Amniotic stem cell (primary cell): ENCODE measurements at places on chromosomes 5 and 9.

DNA sequence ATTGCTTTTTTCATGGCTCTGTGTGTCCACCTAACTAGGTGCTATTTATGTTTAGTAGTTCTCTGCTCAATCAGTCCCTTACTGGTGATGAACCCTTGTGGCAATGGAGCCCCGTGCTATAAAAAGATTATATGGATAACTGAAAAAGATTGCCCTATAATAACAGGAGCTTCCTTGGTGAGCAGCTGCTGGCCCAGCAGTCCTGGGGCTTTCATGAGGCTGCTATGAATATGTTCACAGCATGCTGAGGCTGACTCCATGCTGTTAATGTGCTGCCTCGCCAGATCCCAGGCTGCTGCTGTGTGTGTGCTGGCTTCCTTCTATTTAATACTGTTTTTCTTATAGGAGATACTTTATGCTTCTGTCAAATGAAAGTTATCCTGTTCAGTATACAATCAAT is 357.5 kb downstream of the TAF11L14 start:
- no peak for DNase-seq

GRCh38 chr5:33400675-33401074 is 40.1 kb upstream of the TARS1 start:
- no peak for DNase-seq

GRCh38 chr5:95759005-95759404 is 27.9 kb downstream of the RHOBTB3 start:
- DNase-seq: no peak

GRCh38 chr9:108549184-108549583 is 306.6 kb downstream of the ACTL7B start:
- no peak for DNase-seq

GRCh38 chr9:30622561-30622960 is 1761.9 kb upstream of the ACO1 start:
- DNase-seq: no peak

GRCh38 chr9:3285365-3286161 is 240.2 kb downstream of the RFX3 start:
- DNase-seq: no peak

GRCh38 chr9:122016309-122016708 is 76.8 kb downstream of the TTLL11 start:
- DNase-seq: no peak

DNA sequence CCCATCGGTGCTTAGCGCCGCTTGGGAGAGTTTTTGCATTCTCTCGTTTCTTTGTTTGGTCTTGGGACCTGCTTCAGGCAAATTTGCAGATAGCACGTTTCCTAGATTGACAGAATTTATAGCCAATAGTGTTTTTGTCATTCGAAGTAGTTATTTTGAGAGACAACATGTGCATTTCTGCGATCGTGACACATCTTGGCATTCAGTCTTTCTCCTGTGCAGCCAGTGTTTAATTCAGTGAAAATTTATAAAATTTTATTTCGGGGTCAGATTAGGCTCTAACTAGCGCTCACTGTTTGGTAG is 830 bp downstream of the PRRC1 start:
- no peak for DNase-seq

GRCh38 chr9:126554292-126554691 is 59.4 kb upstream of the LMX1B start:
- DNase-seq: no peak

- no peak for DNase-seq
These were observed 97.9 kb downstream of the NLN start for GRCh38 chr5:65819905-65820240.

GRCh38 chr5:159439002-159439401 is 108.7 kb upstream of the IL12B start:
- DNase-seq: no peak

- no peak for DNase-seq
These were observed 13.0 kb upstream of the ABLIM3 start for GRCh38 chr5:149128023-149128875.

GRCh38 chr9:106758911-106759310 is 104.1 kb upstream of the ZNF462 start:
- DNase-seq: no peak

DNA sequence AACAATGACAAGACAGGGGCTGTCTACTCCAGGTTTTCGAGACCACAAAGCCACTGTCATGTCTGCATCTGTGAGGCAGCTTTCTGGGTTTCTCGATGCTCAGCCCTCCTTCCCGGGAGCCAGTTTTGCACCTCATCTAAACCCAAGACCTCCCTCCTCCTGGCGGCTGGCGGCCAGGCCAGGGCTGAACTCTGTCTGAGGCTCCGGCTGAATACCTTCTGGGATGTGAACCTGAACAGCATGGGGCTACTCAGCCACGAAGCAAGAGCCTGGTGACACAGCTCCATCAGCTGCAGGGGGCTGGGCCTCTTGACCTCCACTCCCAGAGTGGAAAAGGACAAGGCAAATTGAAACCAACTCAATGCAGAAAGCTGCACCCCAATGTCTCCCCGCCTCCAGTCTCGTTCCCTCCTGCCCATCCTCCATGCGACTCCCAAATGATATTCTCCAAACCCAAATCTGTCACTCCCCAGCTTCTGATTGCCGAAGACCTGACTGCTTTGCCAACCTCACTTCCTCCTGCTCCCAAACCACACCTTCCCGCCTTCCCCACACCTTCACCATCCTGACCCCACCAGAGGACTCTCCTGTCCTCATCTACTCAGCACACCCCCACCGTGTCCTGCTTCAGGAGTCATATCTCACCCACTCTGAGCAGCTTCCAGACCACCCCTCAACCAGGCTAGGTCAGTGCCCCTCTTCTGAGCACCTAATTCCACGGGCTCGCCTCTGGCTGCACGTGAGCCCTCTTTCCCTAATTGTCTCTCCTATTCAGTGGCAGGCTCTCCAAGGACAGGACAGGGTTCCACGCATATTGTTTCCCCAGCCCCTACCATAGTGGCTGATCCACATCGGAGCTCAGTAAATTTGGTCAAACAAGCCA is 4.5 kb downstream of the ANKS6 start:
- DNase-seq: no peak

DNA sequence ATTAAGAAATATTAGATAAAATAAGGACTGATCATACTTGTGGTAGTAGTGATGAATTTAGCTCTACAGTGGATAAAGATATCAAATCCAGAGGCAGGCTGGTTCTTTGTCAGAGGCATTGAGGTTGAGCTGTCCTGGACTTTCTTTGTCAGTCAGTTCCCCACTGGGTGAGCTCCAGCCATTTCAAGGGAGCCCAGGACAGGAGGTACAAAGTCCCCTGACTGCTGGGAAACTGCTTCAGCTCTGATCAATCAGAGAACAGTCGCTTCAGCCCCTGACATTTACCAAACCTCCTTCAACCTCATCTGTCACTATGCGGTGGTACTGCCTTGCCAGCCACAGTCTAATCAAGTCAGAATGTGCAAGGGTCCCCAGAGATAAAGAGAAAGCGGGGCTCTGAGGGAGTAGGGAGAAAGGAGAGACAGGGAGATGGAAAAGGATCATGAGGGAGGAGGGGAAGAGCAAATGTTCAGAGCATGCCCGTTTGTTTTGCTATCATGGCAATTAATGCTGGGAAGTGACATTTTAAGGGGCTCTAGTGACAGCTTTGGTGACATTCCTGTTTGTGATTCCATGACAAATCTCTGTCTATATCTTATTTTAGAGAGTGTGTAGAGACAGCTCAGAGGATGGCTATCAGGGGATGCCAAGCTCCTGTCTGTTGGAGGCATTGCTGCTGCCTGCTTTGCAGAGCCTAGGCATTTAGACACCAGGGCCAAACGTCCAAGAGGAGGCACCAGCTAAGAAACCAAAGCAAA is 223.2 kb downstream of the ASTN2 start:
- DNase-seq: no peak

DNA sequence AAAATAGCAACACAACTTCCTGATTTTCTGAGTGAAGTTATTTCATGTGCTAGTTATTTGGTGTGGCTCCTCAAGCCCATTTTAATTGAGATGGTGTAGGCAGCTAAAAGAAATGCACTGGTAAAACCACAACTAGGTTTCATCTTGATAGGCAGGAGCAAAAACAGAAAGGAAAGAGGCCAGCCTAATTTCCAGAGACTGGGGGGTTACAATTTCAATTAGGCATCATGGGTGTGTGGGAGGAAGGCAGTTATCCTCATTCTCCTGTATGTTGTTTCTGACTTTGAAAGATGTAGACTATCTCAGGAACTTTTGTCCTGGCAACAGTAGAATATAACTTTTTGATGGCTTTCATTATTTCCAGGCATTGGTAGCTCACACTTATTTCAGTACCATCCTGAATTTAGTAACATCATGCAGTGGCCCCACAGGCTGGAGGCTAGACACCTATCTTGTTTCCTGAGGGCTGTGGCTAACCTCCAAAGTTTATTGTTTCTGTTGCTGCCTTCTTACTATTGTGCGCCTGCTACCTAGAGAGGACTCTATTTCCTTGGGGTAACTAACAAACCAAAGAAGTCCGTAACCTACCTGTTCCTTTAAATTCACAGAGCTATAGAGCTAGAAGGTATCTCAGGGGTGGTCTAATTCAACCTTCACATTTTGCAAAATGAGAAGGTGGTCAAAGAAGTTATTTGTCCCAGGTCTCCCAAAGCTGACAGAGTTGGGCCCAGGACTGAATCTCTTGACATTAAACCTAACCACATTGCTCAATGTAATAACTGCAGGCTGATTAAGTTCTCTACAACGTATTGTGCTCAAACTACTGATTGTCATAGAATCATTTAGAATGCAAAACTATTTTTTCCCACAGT is 42.4 kb downstream of the FYB1 start:
- no peak for DNase-seq

- no peak for DNase-seq
These were observed 355.9 kb downstream of the ADAMTS6 start for GRCh38 chr5:65125591-65126541.

GRCh38 chr5:134873494-134873893 is 677 bp upstream of the TXNDC15 start:
- no peak for DNase-seq

GRCh38 chr9:124008303-124008693 is 3.3 kb upstream of the LHX2 start:
- no peak for DNase-seq

DNA sequence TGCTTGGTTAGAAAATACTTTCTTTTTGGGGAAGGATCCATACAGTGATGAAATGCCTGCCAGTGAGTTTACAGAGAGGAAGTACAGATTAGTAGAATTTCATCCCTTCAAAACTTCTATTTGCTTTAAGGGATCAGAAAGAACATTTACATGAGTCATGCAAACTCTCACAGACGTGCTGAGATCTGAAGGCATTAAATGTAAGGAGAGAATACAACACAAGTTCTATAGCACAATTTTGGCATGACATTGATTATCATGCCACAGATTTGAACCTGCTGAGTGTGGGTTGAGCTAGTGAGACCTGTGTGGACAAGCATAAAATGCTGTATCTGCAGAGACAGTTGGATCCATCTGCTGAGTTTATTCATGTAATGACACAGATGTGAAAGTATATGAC is 613.6 kb upstream of the SEMA6A start:
- no peak for DNase-seq

- no peak for DNase-seq
These were observed 1243.0 kb upstream of the CDH9 start for GRCh38 chr5:28281351-28281750.

DNA sequence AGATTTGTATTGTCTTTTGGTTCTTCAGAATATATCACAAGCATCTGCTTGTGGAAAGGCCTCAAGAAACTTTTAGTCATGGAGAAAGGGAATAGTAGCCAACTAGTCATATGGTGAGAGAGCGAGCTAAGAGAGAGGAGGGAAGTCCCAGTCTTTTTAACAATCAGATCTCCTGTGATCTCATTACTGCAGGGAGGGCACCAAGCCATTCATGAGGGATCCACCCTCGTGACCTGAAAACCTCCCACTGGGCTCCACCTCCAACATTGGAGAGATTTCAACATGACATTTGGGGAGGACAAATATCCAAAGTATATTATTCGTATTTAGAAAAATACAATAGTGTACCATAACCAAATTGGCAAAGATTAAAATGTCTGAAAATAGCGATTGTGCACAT is 99.0 kb downstream of the GABRA1 start:
- DNase-seq: no peak

- DNase-seq: no peak
These were observed 98.3 kb downstream of the SUSD1 start for GRCh38 chr9:112076814-112077213.

DNA sequence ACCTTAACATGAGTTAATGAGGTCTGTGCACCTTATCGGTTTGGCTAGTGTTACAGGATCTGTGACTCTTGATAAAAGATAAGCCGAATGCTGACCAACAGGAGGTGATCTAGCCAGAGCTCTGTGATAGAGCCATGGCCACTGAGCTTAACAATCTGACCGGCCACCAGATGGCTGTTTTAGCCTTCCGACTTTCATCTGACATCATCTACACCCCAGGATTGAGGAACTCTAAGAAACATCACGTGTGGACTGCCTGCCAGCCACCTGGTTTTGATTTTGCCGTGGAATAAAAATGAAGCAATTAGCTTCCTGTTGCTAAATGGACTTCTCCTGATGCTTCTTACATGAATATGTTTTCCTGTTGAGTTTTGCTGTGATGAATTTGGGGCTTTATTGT is 281.3 kb downstream of the CEMIP2 start:
- no peak for DNase-seq

GRCh38 chr5:151023047-151023615 is 2.7 kb downstream of the GPX3 start:
- no peak for DNase-seq

GRCh38 chr9:4829969-4830368 is 37.2 kb downstream of the RCL1 start:
- peak; percentile 13 for DNase-seq

- DNase-seq: no peak
These were observed 1.6 kb downstream of the CFAP95 start for GRCh38 chr9:69822116-69822750.

- DNase-seq: no peak
These were observed 43.5 kb downstream of the SARDH start for GRCh38 chr9:133694686-133695085.

DNA sequence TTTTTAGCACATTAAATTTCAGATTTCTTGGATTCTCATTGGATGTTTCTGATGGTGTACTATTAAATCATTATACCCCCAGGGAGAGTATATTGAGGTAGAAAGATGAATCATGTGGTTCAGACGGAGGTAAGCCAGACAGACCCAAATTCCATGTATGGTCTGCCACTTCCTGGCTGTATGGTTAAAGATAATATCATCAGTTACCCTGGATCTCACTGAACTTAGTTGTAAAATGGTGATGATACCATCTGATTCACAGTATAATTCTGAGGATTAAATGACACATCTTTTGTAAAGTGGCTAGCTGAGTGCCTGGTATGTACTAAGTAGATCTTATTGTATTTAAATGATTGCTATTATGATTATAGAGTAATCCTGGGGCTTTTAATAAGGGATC is 9.3 kb downstream of the SLC27A6 start:
- DNase-seq: no peak

DNA sequence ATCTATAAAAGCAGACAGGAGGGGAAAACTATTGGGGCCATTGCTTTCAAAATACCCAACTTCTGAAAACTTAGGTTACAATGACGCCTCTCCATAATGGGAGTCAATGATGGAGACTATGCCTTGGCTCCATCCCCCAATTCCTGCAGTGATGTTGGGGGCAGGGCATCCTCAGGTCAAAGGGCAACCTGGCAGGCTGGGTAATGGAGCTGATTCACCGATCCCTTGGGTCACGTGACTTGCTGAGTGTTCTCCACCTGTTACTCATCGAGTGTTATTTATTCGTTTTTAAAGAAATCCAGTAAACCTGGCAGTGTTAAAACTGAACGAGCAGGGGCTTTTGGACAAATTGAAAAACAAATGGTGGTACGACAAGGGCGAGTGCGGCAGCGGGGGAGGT is 244.4 kb downstream of the FAM114A2 start:
- no peak for DNase-seq
